ENCODE measurements at places on chromosomes 1 and 21.

GRCh38 chr1:245856944-245857531 is 650.0 kb downstream of the SMYD3 start:
- DNase-seq: peak; percentile 89

DNA sequence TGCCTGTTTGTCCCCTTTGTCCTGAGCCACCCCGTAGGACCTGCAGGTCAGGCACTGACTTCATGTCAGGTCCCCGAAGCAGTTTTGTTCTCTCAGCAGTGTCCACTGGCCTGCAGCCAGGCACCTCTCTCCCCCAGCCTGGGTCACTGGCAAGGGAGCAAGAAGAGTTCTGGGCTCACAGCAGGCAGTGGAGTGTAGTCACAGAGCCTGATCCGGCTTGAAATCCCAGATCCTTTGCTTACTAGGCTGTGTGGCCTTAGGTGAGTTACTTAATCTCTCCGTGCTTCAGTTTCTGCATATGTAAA is 34.2 kb downstream of the L1TD1 start:
- no peak for DNase-seq

DNA sequence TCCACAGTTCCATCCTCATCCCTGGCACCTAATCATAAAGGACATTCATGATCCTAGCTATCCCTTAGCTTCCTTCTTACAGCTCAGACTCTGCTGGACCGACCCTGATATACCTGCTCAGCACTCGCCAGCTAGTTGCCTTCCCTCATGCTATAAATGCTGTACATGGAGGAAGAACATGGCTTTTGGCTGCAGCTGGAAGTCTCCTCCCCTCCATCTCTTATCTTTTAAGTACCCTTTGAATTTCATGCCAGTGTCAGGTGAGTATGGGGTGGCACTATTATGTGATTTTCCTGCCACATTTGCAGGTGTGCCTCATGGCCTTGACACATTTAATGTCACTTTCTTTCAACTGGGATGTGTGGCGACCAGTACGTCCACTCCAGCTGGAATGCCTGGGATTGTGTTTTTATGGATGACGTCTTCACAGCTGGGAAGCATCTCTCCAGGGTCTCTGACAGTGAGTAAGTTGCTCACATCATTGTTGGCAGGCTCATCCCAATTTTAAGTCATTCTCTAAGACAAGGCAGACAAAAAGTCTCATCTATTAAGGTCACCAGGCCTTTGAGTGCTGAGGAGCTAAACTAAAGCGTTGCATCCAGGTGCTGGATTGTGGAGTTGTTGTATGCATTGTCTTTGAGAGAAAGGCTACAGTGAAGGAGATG is 43.4 kb downstream of the RUNX1 start:
- no peak for DNase-seq

GRCh38 chr1:116309090-116309870 is 63.8 kb upstream of the ATP1A1 start:
- no peak for DNase-seq

DNA sequence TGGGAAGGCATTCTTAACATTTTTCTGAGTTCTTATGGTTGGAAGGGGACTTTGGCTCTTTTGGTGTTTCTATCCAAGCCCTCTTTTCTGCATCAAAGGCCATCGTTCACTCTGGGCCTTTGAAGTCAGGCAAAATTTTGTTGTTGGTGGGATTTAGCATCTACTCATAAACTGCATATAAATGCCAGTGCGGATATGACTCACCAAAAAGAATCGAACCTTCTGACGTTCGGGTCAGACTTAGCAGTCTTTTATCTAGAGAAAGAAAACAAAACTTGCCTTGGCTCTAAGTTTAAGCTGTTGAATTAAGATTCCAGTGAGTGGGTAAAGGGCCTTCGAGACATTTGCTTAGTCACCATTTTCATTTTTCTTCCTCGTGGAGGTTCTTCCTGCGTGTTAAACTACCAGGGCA is 51.4 kb downstream of the EVA1C start:
- DNase-seq: peak; percentile 50

- DNase-seq: no peak
Observed at GRCh38 chr1:175539986-175540385, 203.4 kb downstream of the TNR start.

DNA sequence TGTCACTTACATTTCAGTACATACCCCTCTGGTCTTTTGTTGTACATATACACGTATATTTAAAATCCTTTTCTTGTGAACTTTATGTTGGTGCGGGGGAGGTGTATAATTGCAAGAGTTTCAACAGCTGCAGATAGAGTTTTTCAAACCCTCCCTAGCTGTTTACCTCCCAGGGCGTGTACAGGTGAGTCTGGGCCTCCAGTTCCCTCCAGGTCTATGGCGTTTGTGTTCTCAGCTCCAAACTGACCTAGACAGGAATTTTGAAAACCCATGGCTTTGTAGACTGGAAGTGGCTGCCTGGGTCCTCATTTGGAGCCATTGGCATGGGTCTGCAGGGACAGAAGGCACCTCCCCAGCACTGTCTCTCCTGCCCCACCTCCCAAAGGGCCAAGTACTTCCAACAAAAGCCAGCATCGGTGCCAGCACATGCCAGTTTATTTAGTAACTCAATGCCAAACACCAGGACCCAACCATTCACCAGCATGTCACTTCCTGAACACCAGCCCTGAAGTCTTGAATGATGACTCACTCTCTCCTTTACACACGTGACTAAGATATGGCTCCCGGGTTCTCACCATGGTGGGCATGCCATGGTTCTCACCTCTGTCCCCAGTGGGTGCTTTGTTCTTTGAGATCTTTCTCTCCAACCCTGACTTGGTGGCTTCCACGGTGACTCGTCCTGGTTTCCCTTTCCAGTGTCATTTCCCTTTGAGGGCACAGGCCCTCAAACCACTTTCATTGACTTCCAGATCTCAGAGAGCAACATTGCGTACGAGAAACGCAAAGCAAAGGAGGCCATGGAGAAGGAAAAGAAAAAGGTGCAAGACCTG is 57.3 kb upstream of the EFHD2 start:
- DNase-seq: peak; percentile 88

DNA sequence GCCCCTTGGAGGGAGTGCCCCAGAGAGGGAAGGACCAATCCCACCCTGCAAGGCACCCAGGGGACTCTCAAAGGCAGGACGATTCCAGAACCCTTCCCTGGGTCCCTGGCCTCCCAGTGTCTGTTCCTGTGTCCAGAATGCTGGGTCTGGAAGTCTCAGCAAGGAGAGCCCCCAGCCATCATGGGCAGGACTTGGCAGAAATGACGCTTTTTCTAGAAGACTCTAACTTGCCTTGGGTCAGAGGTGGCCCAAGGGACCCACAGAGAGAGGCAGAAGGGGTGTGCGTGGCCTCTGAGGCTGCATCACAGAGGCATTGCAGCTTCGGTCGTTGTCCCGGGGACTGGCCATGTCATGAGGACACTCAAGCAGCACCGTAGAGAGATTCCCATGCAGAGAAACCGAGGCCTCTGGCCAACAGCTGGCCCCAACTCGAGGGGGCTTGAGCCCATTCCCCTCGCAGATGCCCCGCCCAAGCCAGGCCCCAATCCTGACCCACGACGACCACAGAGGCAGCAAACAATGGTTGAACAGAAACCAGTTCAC is 57.8 kb downstream of the WNT9A start:
- no peak for DNase-seq

GRCh38 chr1:157044326-157044725 is 1.2 kb downstream of the ARHGEF11 start:
- DNase-seq: no peak

DNA sequence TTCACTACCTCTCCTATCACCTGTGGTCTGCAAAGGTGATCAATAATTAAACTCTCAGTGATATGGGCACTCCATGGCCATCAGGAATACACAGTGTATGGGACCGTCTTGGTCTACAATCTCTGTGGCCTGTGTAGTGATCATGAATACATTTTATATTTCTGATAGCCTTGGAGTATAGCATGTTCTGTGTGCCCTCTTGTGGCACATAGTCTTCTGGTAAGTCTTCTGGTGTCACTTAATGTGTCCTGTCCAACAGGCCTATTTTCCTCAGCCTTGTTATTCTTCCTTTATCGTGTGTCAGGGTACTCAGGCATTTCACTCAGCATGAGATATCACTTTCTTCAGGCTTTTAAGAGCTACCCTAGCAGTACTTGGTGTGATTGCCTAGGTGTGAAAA is 393.6 kb downstream of the AGBL4 start:
- no peak for DNase-seq

DNA sequence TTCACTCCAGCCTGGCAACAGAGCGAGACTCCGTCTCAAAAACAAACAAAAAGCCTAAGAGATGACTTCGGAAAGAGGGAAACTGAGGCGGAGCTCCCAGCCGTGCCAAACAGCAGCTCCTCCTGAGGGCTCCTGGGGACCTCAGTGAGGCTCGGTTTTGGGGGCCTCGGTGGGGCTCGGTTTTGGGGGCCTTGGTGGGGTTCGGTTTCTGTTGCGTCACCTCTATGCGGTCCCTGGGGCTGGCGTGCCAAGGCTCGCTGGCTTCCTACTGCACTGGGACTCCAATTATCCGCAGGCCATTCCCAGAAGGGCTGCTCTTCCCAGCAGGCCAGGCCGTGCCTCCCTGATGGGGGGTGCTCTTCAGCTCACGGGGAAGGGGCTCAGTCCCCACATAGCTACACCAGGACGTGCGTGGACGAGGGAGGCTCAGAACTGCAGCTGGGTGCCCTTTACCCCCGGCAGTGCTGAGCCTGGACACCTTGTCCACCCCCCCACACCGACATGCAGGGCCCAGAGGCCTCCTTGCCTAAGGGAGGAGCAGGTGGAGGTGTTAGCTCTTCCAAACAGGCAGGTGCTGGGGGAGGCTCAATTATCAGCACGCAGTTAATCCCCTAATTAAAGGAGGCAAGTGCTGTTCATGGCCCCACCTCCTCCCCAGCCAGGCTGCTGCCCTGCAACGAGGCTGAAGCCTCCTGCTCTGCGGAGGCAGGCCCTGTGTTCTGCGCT is 5.1 kb upstream of the C1orf159 start:
- no peak for DNase-seq

DNA sequence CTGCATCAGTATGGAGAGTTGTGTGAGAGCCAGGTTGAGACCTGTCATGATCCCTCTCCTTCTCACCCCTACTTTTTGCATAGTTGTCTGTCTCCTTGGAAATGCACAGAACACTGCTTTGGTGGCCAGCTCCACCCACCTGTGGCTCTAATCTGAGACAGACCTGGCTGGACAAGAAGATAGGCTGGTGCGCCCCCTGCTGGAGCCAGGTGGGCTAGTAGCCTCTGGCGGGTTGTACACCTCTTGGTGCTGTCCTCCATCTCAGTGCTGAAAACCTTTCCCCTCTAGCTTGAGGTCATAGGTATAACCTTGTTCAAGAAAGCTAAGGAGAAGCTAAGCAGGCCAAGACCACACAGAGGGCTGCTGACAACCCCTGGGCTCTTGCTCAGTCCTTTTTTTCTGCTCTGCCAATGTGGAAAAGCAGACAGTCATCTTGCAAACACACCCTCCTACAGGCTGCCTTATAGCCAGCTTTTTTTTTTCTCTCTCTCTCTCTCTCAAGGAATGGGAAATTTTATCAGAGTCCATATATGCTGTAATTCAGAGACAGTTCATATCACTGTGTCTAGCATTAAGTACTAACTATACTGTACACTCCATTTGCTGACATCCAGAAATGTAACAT is 58.8 kb upstream of the SPATA6 start:
- peak; percentile 26 for DNase-seq

- no peak for DNase-seq
Observed at GRCh38 chr1:154778275-154778674, 91.8 kb downstream of the KCNN3 start.

GRCh38 chr1:9349331-9349851 is 56.7 kb downstream of the SPSB1 start:
- no peak for DNase-seq

DNA sequence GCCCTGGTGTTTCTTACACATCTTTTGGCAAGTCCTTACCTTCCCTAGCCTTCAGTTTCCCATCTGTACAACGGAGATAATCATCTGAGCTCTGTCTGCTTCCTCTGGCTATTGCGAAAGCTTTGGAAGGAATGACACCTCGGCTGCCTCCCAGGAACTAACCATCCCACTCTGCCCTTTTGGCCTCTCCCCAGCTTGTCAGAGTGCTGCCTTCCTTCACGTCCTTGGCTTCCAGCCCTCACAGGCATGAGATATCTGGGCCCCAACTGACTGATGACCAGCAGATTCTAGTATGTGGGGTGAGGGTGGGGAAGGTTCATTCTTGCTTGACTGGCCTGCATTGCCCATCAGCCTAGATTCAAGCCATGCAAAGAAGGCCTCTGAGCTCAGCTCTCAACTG is 253.1 kb upstream of the FGGY start:
- DNase-seq: peak; percentile 93

DNA sequence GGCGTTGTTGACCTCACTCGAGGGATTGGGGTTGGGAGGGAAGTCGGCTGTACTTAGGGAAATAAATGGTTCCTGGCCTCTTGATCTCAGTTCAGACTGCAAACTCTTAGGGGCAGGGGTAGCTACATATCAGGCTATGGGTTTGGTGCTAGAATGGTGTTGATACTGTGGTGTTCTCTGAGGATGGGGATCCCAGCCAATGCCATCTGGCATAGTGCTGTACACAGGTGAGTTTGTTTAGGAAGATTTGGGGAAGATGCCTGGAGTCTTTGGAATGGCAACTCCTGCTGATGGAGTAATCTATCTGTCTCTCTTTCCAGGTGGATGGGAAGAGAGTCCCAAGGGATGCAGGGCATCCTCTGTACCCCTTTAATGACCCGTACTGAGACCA is 14.3 kb upstream of the NASP start:
- DNase-seq: no peak

GRCh38 chr1:9626201-9626608 is 25.3 kb upstream of the PIK3CD start:
- no peak for DNase-seq

GRCh38 chr1:185318431-185319138 is 1.5 kb upstream of the IVNS1ABP start:
- DNase-seq: no peak

GRCh38 chr1:89884718-89885596 is 64.1 kb downstream of the LRRC8D start:
- DNase-seq: peak; percentile 70

DNA sequence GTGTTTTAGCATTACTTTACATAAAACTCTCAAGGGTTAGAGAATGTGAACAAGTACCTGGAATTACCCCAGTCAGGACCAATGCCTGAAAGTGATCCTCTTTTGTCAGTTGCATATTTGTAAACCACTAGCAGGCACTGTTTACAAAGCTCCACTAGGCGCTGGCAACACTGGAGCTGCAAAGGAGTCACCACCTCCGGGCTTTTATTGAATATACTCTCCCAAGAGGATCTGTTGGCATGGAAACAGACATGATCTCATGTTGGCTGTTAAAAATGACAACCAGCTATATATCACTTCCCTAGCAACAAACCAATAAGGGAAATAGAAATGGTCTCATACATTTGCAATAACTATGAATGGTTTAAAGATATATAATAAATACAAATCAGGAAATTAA is 116.0 kb downstream of the TTLL7 start:
- DNase-seq: peak; percentile 66
